ENCODE measurements at places on chromosomes 3 and 15.

- no peak for ATAC-seq
Measured at GRCh38 chr15:62665449-62665848, 377.1 kb upstream of the TPM1 start.

GRCh38 chr3:14460342-14461005 lies 58.1 kb downstream of the SLC6A6 start:
- ATAC-seq = no peak

- no peak for ATAC-seq
Measured at GRCh38 chr3:169022457-169022856, 641.1 kb downstream of the MECOM start.

GRCh38 chr3:79016587-79017376 lies 751.0 kb downstream of the ROBO1 start:
- ATAC-seq = no peak

- no peak for ATAC-seq
Measured at GRCh38 chr3:193997228-193998122, 138.5 kb upstream of the HES1 start.

DNA sequence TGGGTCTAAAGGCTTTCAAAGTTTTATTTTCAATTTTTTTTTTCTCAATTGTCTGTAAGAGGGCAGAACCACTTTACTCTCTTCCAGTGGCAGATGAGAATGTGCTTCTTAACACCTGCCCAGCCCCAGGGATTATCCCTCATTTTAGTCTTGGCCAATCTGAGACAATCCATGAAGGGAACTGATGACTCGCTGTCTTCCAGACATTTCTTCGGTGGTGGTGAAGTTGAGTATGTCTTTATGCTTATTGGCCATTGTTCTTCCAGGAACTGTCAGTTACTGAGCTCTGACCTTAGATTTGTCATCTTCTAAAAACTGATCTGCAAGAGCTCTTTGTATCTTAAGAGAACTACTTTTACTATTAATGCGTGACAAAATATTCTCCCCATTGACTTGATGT lies 139.5 kb downstream of the TJP1 start:
- ATAC-seq = no peak

GRCh38 chr3:39935261-39935660 lies 125.9 kb downstream of the MYRIP start:
- ATAC-seq = no peak

GRCh38 chr3:70813311-70813710 lies 500.9 kb upstream of the MDFIC2 start:
- ATAC-seq = no peak
